Natural killer cell (primary cell): ENCODE measurements at places on chromosomes 12 and 14.
A peak's percentile ranks its signal among the peaks of the same experiment; 100 is the strongest.

GRCh38 chr14:97824218-97824617 is 1027.0 kb downstream of the VRK1 start:
- H3K4me1 ChIP-seq: no peaks in the 10 kb centered on the region
- no peaks in the 10 kb centered on the region for H3K27me3 ChIP-seq
- no peak overlapping the region for H3K27ac ChIP-seq
- no peak for DNase-seq
- no peaks in the 10 kb centered on the region for H3K36me3 ChIP-seq

DNA sequence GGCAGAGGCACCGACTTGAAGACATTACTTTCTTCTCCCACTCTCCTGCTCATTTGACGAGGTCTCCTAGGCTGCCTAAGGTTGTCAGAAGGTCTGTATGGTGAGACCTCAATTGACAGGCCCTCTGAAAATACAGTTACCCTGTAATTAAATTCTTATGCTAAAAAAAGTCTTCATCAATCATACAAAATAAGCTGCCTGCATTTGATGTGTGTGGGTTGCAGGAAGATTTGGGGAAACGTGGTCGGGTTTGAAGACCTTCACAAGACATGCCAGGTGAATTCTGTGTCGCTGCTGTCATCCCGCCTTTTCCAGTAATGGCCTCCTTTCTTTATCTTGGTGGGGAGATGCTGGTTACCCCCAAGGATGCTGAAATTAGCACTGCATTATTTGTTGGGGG is 299.4 kb downstream of the CACNA1C start:
- no peaks in the 10 kb centered on the region for H3K27me3 ChIP-seq
- no peak for DNase-seq
- H3K27ac ChIP-seq: no peak overlapping the region
- no peak overlapping the region for H3K4me3 ChIP-seq
- H3K36me3 ChIP-seq: no peaks in the 10 kb centered on the region

DNA sequence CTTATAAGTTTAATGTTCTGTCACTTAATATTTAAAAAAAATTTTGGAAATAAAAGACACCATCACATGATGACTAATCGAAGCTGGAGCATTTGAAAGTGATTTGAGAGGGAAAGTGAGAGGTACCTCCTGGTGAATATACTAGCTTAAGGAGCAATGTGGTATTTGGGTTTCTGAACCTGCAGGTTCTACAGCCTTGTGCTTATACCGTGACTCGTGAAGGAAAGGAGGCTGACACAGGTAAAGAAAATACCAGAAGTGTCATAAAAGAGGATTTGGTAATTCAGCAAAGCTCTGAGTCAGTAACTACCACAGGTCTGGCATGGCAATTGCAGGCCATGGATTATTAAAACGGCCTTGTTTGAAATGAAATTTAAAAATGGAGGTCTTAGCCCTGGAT is 151.0 kb downstream of the SLC38A4 start:
- no peak overlapping the region for H3K27ac ChIP-seq
- H3K4me3 ChIP-seq: no peak overlapping the region

GRCh38 chr14:103091041-103091882 is 3.3 kb upstream of the EXOC3L4 start:
- peak; percentile 87 for DNase-seq
- H3K27me3 ChIP-seq: peaks cover 6% of the 10 kb centered on the region
- H3K36me3 ChIP-seq: no peaks in the 10 kb centered on the region
- H3K27ac ChIP-seq: no peak overlapping the region

- peak within 1 kb of the TSS; percentile 93 for H3K4me3 ChIP-seq
- peak; percentile 96 for DNase-seq
- peak within 1 kb of the TSS; percentile 98 for H3K27ac ChIP-seq
- no peaks in the 10 kb centered on the region for H3K27me3 ChIP-seq
Observed at GRCh38 chr12:122974892-122975789, at the start of gene OGFOD2. Gene OGFOD2, plus strand, starts transcription at chr12:122975244. Its CDS starts 8 bp downstream, at chr12:122975252.

DNA sequence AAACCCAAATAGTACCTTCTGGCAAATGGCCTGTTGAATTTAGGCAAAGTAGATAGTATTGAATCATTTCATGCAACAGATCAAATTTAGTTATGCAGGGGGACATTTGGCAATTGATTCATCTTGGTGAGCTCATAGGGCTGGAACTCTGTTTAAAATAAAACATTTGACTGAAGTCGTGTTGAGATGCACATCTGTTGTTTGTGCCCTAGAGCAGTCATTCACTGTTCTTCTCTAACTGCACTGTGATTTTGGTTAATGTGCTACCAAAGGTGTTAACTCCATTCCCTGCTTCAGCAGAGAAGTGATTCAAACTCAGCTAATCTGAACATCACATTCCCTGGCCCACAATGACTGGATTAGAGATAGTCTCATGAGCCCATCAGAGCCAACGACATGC is 44.0 kb upstream of the CSRP2 start:
- H3K27ac ChIP-seq: no peak overlapping the region
- DNase-seq: no peak
- no peaks in the 10 kb centered on the region for H3K4me1 ChIP-seq
- no peaks in the 10 kb centered on the region for H3K27me3 ChIP-seq
- H3K36me3 ChIP-seq: no peaks in the 10 kb centered on the region

GRCh38 chr12:51970904-51971646 is 19.6 kb downstream of the ACVR1B start:
- H3K4me3 ChIP-seq: no peak overlapping the region
- peak; percentile 70 for DNase-seq
- H3K36me3 ChIP-seq: no peaks in the 10 kb centered on the region
- H3K4me1 ChIP-seq: peaks cover 57% of the 10 kb centered on the region
- H3K27me3 ChIP-seq: no peaks in the 10 kb centered on the region

- no peak overlapping the region for H3K27ac ChIP-seq
- H3K4me3 ChIP-seq: no peak overlapping the region
- no peaks in the 10 kb centered on the region for H3K27me3 ChIP-seq
- no peak for DNase-seq
- H3K36me3 ChIP-seq: peaks cover 24% of the 10 kb centered on the region
- no peaks in the 10 kb centered on the region for H3K4me1 ChIP-seq
Observed at GRCh38 chr12:122571821-122572220, 44.8 kb downstream of the KNTC1 start.

GRCh38 chr12:112480931-112481330 is 62.2 kb downstream of the PTPN11 start:
- H3K4me1 ChIP-seq: no peaks in the 10 kb centered on the region
- no peak for DNase-seq

GRCh38 chr12:6635375-6635855 is 344 bp downstream of the LPAR5 start:
- peak overlapping the region; percentile 87 for H3K27ac ChIP-seq
- H3K4me1 ChIP-seq: peaks cover 84% of the 10 kb centered on the region
- peak; percentile 57 for DNase-seq
- peak overlapping the region; percentile 44 for H3K4me3 ChIP-seq
- no peaks in the 10 kb centered on the region for H3K36me3 ChIP-seq

DNA sequence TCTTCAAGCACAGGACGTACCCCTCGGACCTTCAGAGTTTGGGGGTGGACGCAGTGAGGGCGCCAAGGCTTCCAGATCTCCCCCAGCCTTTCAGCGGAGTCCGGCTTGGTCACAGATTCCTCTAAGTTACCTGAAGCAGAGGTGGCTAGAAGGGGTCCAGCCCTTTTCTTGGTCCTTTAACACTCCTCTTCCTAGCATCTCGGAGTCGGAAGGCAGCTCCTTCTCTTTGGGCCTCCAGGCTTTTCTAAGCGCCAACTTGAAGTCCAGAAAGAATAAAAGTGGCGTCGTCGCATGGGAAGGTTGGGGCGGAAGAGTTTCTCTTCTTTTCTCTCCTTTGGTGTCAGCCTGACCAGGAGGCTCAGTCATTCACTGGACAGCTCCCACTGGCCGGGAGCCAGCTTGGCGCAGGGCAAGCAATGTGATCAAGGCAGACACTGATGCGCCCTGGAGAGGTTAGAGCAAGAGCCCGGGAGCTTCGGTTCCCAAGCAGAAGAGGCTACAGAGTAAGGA is 9.6 kb downstream of the OR6S1 start:
- H3K4me3 ChIP-seq: peak overlapping the region; percentile 44
- H3K27me3 ChIP-seq: peaks cover 11% of the 10 kb centered on the region
- H3K36me3 ChIP-seq: no peaks in the 10 kb centered on the region
- peaks cover 32% of the 10 kb centered on the region for H3K4me1 ChIP-seq

GRCh38 chr12:122141911-122142725 is 31.9 kb downstream of the IL31 start:
- H3K27ac ChIP-seq: no peak overlapping the region
- no peaks in the 10 kb centered on the region for H3K27me3 ChIP-seq
- no peak for DNase-seq
- peaks cover 44% of the 10 kb centered on the region for H3K36me3 ChIP-seq

DNA sequence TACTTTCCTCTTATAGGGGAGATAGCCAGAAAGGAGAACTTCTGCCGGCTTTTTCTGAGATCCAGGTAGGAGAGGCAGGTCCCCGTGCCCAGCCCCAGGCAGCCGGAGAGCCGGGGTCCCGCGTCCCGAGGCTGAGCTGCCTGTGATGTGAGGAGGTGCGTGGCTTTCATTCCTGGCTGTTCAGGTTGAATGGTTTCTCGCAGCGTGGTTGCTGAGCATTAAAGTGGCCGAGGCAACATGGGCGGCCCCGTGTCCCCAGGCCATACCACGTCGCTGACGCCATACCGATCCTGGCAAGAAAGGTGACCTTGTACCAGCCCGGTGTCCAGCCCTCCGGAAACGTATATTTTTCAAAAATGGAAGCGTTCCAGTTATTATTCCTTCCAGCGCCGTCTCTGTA is 116.7 kb upstream of the MYL2 start:
- no peak overlapping the region for H3K27ac ChIP-seq
- DNase-seq: no peak
- no peak overlapping the region for H3K4me3 ChIP-seq
- no peaks in the 10 kb centered on the region for H3K4me1 ChIP-seq

GRCh38 chr14:65470404-65470880 is 57.9 kb downstream of the FUT8 start:
- peaks cover 2% of the 10 kb centered on the region for H3K36me3 ChIP-seq
- H3K4me1 ChIP-seq: peaks cover 11% of the 10 kb centered on the region
- no peaks in the 10 kb centered on the region for H3K27me3 ChIP-seq
- H3K4me3 ChIP-seq: no peak overlapping the region

DNA sequence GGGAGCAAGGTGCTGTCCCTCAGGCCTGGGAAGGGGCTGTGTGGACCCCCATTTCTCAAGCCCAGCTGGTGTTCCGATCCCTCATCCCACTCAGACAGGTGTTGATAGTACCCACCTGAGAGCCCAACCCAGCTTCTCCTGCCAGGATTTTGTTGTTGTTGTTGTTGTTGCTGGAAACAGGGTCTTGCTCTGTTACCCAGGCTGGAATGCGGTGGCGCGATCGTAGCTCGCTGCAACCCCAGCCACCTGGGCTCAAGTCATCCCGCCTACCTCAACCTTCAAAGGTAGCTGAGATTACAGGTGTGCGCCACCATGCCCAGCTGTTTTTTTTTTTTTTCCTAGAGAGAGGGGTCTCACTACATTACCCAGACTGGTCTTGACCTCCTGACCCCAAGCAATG is 209.9 kb downstream of the PHETA1 start:
- H3K4me1 ChIP-seq: no peaks in the 10 kb centered on the region
- DNase-seq: no peak

GRCh38 chr12:19227880-19228210 is 98.3 kb downstream of the PLEKHA5 start:
- no peaks in the 10 kb centered on the region for H3K36me3 ChIP-seq
- H3K27me3 ChIP-seq: no peaks in the 10 kb centered on the region
- H3K4me3 ChIP-seq: no peak overlapping the region
- H3K27ac ChIP-seq: no peak overlapping the region
- H3K4me1 ChIP-seq: no peaks in the 10 kb centered on the region

- peak overlapping the region; percentile 81 for H3K4me3 ChIP-seq
- DNase-seq: no peak
- no peaks in the 10 kb centered on the region for H3K36me3 ChIP-seq
- H3K4me1 ChIP-seq: peaks cover 28% of the 10 kb centered on the region
- no peaks in the 10 kb centered on the region for H3K27me3 ChIP-seq
Observed at GRCh38 chr12:100199023-100199346, 1.6 kb upstream of the ACTR6 start.

DNA sequence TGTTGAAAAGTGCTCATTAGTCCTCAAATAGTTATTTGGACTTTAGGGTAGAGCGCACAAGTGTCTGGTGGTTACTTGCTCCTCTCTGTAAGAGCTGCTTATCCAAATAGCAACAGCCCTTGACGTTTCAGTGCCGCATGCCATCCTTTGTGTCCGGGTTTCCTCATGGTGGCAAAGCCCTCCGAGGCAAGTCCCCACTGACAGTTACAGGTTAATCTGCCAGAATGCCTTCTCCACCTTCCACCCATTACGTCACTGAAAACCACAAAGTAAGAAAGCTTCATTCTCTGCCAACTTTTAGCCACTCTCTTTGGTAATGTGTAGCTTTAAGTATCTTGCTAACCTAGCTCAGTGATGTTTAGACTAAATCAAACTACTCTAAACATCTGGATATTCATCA is 78.6 kb downstream of the POLR3B start:
- H3K27ac ChIP-seq: no peak overlapping the region
- H3K27me3 ChIP-seq: no peaks in the 10 kb centered on the region
- H3K4me3 ChIP-seq: no peak overlapping the region
- H3K4me1 ChIP-seq: no peaks in the 10 kb centered on the region
- no peak for DNase-seq

DNA sequence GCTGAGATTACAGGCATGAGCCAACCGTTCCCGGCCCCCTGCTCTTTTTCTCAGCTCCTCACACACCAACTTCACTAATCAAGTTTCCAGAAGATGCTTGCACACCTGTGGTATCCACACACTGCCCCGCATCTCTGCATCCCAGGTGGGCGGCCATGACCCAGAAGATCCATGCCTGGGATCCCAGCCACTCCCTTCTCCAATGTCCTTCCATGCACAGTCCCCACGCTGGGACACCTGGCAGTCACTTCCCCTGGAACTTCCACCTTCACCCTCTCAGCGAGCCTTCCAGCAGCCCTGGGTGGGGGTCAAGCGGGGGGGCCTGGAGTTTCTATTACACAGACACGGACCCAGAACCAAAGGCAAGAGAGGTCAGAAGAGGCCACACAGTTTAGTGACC is 107.8 kb downstream of the CALM1 start:
- H3K4me3 ChIP-seq: no peak overlapping the region
- no peaks in the 10 kb centered on the region for H3K36me3 ChIP-seq
- H3K4me1 ChIP-seq: peaks cover 8% of the 10 kb centered on the region
- H3K27ac ChIP-seq: no peak overlapping the region

DNA sequence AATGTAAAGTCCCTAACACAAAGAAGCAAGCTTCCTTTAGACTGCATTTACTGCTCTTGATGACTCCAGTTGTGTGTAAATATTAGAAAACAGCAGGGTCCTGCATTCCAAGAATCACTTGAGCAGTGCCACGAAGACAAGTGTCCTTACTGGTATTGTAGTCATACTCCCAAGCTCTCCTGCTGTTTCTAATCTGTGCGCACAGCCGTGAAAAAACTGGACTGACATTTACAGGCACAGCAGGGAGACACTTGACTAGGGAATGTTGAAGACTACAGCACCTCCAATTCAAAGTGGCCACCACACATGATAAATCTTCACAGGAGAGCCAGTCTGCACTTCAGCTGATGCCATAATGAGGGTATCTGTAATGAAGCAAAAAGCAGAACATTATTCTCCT is 91.4 kb downstream of the VRK1 start:
- no peak overlapping the region for H3K27ac ChIP-seq
- H3K4me1 ChIP-seq: no peaks in the 10 kb centered on the region

GRCh38 chr14:72675126-72675525 is 218.8 kb downstream of the DPF3 start:
- H3K36me3 ChIP-seq: no peaks in the 10 kb centered on the region
- H3K27ac ChIP-seq: no peak overlapping the region
- no peaks in the 10 kb centered on the region for H3K27me3 ChIP-seq
- DNase-seq: no peak
